ENCODE measurements at places on chromosomes 5 and 9.

DNA sequence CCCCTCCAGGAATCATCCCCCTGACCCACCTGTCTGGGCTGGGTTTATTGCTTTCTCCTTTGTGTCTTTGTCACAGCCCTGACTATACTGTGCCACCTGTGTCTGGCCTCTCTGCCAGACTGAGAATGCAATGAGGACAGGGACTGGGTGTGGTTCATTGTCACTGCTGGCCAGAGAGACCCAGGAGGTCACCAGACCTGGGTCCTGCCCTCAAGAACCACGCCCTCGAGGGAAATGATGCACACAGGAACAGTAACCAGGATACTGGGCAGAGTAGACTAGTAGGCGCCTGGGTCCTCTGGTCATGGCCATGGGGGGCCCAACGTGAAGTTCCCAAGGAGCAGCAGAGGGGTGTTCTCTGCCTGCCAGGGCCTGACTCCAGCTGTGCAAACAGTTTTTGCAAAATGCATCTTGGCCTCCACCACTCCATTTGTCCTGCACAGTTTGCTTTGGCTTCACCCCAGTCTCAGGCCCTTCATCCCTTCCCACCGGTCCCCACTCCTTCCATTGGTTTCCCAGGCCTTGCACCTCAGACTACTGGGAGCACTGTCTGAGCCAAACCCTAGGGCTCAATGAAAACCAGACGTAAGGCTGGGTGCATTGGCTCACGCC is 17.8 kb downstream of the RGS3 start:
- no peak for DNase-seq

- peak; percentile 74 for DNase-seq
Observed at GRCh38 chr9:81619353-81620001, 69.9 kb downstream of the TLE1 start.

DNA sequence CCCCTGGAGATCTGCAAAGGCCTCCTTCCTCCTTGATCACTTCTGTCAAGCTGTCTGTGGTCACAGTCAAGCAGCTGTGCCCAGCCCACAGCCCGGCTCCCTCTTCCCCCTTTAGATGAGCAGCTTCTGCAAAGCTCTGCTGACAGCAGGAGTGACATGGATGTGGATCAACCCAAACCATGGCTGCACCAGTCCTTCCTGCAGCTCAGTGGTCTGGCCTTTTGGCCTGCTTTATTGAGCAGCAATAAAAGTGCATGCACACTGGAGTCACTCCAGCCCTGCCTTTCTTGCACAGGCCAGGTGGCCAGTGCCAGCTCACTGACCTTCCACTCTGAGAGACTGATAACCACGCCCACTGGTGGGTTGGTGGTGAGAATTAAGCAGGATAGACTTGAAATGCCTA is 91.3 kb upstream of the OTULINL start:
- DNase-seq = no peak

DNA sequence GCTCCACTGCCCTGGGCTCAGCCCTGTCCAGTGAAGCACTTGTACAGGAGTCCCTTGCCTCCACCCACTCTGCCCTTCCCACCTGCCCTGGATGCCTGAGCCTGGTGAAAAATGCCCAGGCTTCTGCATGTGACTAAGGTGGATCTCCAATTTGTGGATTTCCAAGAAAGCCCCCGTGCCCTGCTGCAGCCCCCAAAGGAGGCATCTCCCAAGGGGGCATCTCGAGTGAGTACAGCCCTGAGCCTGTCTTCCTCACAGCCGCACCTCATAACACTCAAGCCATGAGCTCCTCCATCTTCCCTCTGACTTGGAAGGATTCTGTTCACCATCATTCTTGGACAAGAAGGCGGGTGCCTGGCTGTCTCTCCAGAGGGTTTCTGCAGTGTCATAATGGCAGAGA is 158.0 kb upstream of the PPP1R26 start:
- no peak for DNase-seq

DNA sequence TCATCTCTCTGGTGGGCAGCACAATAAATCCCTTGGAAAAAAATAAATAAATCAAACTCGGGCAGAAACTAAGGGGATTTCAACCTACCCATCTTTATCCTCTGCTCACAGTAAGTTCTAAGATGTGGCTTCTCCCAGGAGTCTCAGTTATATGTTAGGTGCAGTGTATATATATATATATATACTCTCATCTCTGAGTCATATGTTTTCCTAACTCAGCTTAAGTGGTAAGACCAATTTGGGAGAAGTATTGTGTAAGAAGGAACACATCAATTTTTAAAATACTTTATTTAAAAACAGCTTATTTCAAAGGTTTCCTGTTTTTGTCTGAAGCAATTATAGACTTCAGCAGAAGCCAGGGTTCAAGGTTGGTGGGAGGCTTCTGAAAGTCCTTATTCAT is 20.3 kb upstream of the OSMR start:
- DNase-seq = no peak

DNA sequence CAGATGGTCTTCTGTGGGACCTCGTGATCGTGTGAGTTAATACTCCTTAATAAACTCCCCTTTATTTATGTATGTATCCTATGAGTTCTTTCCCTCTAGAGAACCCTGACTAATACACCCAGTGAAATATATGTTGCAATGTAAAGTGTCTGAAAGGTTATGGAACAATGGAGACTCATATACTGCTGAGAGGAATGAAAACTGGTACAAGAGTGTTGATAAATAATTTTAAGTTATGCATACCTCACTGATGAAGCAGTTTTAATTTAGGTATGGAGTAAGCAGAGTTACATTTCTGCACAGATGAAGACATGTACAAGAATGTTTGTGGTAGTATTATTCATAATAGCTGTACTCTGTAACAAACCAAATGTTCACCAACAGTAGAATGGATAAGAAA is 438.3 kb downstream of the TAF11L14 start:
- DNase-seq = no peak

DNA sequence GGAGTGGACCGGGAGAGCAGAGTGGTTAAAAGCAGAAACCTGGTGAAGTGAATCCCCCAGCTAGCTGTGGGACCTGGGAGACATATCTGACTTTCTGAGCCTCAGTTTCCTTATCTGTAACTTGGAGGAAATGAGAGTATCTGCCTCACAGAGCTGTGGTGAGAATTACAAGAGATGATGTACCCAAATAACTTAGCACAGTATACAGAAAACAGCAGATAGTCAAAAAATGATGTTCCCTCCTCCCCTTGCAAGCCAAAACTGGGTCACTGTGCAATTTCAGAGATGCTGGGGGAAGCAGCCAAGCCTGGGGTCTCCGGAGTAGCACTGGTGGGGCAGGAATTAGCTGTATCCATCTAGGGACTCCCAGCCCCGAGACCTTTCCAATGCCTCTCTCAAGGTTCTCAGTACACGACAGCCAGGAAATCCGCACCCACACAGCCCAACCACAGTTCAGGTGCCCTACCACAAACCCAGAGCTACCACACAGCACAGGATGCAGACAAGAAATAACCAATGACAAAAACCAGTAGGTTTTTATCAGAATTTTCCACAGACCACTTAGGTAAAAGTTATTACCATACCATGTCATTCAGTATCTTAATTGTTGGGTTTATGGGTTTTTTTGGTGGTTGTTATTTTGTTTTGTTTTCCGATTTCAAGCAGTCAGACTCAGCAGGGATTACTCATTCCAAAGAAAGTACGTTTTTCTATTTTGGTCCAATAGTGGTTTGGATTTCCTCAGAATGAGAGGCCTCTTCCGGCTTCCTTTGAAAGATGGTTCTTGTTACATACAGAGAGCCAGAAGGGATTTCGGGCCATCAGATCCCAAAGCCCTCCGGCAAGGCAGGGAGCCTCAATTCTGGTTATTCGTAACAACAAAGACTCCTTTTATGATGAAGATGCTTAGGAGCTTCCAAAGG is 4.9 kb upstream of the HRH2 start:
- peak; percentile 99 for DNase-seq

- DNase-seq = no peak
Observed at GRCh38 chr9:92875373-92875772, 2.5 kb downstream of the ZNF484 start.

GRCh38 chr5:159911349-159911748 is 4.9 kb upstream of the ADRA1B start:
- DNase-seq = no peak

GRCh38 chr5:55823151-55823796 is 27.9 kb upstream of the IL31RA start:
- no peak for DNase-seq

DNA sequence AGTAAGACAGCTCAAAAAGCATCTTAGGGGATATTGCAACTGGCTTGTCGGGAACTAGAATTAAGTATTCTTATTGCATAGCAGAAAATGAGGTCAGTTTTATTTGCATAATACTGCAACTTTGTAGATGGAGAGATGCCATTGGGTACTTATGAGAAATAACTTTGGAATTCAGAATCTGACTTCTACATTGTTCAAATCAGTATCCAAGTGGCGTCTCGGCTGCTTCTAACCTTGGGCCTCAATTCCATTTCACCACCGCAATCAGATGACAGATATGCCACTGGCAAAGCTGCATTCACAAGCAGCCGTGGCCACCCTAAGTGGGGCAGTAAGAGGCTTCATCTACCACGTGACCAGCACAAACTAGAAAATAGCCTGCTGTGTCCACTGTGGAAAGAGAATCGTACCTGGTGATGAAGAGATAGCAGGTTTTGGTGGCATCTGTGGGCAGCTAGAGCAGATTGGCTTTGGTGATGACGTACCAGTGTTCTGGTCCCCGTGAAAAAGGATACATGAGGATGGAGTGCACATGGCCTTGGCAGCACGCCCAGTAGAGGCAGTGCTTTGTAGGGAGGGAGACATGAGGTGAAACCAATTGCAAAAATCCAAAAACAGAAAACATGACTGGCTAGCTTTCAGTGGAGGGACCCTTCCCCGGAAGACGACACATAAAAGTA is 116.6 kb downstream of the KLHL3 start:
- no peak for DNase-seq

- DNase-seq = peak; percentile 66
Observed at GRCh38 chr5:15092801-15093200, 221.2 kb upstream of the ANKH start.

- DNase-seq = no peak
Observed at GRCh38 chr5:9699681-9700080, 69.5 kb upstream of the TAS2R1 start.

GRCh38 chr5:10584714-10585517 is 21.0 kb downstream of the ANKRD33B start:
- no peak for DNase-seq

DNA sequence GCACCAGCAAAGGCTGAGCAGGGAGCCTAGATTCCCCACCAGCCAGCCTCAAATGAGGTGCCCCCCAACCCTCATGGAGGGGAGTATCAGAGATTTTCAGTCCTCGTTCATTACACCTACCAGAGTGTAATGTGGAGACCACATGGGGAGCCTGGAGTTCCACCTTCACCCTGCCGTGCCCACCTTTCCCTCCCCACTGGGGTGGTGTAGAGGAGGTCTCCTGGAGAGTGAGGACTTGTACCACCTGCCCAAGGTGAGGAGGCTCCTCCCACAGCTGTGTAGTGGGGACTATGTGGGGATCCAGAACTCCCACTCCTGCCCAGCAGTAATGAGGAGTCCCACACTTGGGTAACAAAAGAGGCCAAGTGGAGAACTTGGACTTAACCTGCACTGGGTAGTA is 221.8 kb downstream of the SAXO1 start:
- DNase-seq = no peak

DNA sequence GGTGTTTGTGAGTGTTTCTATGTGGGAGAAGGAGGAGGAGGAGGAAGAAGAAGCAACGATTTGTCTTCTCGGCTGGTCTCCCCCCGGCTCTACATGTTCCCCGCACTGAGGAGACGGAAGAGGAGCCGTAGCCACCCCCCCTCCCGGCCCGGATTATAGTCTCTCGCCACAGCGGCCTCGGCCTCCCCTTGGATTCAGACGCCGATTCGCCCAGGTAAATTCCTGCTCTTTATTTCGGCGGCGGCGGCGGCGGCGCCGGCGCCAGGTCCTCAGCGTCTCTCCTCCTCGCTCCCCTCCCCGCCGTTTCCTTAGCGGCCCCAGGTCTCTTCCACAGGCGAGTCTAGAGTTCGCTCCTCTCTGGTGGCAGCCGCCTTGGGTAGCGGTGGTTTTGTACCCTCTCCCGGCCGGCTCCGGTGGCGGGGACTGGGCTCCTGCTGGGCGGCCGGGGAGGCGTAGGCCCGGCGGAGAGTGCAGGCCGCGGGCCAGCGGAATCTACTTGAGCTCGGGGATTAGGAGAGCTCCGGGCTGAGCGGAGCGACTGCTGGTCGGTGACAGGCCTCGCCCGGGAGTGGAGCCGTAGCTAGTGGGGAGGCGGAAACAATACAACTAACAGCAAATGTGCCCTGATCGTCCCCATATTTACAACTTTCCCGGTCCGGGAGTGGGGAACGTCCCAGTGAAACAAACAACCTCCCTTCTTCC is 547 bp downstream of the NIPBL start:
- peak; percentile 62 for DNase-seq

GRCh38 chr5:175321927-175322532 is 122.0 kb downstream of the DRD1 start:
- DNase-seq = peak; percentile 3

DNA sequence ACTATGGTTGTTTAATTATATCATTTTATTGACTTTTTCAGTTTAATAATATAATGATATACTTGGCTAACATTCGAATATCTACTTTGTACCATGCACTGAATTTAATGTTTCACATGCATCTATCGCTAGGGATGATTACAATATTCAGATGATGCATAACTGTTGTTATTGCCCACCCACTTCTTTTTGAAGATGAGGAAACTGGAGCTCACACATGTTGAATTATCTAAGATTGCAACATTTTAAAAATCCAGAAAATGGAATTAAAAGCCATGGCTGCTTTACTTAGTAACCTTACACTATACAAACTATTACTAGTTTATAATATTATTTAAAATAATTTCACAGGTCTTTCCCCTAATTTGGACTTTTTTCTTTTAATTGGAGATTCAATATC is 171.7 kb downstream of the TLR4 start:
- no peak for DNase-seq

DNA sequence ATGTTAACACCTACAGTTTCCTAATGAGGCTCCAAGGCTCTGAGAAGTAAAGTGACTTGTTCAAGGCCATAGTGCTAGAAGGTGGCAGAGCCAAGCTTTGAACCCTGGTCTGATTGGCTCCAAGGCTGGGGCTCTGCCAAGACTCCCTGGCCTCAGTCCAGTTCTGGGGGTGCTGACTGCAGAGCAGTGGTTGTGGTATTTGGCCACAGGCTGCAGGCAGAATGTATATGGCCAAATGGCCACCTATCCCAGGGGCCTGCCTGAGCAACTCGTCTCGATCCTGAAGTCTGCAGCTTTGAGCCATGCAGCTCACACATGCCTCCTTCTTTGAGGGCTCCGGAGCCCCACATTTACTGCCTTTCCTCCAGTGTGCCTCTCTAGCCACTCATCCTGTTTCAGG is 9.7 kb upstream of the NEK6 start:
- no peak for DNase-seq

Data from foreskin melanocyte (primary cell).